MV-4-11 (cell line): ENCODE measurements at places on chromosomes 3 and 15.

- no peak for DNase-seq
Measured at GRCh38 chr3:114375608-114376421, 82.0 kb downstream of the TIGIT start.

DNA sequence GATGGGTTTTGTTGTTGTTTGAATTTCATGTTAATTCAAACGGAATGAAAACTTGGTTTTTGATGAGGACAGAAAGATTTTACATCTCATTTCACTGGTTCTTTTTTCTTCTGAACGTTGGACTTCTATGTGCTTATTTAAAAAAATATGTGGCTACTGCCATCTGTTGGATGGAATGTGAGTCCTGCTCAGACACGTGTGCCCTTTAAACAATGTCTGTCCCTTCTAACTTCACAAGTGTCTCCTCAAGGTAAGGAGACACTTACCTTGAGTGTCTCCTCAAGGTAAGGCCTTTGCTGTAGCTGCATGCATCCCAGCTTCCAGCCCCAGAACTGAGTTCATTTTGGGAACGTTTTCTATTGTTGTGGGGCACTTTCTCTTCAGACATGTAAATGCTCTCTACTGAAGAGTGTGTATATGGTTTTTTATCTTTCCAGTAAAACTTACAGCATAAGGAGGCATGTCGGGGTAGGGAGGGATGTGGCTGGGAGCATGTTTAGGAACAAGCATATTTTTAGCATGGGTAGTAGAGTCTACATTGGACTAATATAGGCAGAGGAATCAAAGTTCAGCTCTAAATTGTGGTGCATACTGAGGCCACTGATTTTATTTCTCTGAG lies 63.1 kb upstream of the UBE3A start:
- DNase-seq = peak; percentile 69

- DNase-seq = no peak
Measured at GRCh38 chr15:87287156-87287555, 969.4 kb downstream of the NTRK3 start.

DNA sequence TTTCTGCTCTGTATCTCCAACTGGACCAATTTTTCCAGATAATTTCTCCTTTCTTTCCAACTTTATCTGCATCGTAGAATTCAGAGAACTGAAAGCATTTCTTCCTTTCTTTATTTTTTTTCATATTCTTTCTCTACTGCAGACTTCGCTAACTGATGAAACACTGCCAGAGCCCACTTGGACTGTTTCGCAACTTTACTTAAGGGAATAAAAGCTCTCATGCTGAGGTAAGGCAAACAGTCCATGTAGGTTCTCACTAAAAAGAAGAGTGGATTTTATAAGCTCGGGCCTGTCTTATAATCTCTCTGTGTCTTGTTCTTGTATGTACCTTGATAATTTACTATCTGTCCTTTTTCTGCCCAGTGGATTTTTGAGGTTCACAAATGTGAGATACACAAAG lies 163.5 kb downstream of the CNTN4 start:
- peak; percentile 67 for DNase-seq

DNA sequence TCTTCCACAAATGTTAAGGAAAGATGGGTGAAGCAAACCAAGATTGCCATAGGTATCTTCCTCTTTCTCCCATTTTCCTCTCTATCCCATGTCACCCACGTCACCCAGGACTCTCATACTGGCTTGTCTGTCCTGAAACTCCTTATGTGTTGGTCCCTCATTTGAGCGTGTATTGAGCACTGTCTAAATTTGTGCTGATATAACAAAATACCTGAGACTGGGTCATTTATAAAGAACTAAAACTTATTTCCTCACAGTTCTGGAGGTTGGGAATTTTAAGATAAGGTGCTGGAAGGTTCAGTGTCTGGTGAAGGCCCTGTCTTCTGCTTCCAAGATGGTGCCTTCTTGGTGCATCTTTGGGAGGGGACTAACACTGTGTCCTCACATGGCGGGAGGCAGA lies 186.9 kb upstream of the SLC24A5 start:
- no peak for DNase-seq

DNA sequence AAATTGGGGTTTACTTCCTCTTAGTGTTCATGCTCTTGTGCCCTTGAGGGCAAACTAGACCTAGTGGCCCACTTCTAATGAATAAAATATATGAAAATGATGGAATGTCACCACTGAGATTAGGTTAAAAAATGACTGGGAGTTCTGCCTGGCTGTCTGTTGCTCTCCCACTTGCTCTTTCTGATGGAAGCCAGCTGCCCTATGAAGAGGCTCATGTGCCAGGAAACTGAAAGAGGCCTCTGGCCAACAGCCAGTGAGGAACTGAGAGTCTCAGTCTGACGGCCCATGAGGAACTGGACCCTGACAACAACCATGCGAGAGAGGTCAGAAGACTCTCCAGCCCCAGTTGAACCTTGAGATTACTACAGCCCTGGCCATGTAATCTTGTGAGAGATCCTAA lies 107.1 kb upstream of the FHIT start:
- DNase-seq = peak; percentile 93
